Gastrocnemius medialis (tissue), 4 donors: ENCODE measurements at places on chromosomes 3 and 15.
A peak's percentile ranks its signal among the peaks of the same experiment; 100 is the strongest.

GRCh38 chr15:25249236-25250010, 189.4 kb downstream of the UBE3A start:
- no peak for DNase-seq

GRCh38 chr3:171829841-171830517, 13.2 kb upstream of the TMEM212 start:
- peak; percentile 64 for DNase-seq

DNA sequence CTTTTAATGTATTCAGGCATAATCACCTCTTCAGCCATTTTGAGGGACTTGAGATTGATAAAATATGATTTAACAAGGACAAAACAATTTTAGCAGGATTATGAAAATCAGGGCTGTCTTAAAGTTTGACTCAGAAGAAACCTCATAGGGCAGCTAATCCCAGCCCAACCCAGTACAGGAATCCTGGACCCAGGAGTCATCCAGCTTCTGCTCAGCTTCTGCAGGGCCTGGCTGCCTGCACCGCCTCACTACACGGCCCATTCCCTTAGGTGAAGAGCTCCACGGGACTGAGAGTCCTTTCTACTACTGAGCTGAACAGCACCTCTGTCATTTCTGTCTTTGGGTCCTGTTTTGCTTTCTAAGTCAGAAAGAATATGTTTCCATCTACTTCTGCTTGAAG, 37.5 kb downstream of the ARHGAP31 start:
- no peak for DNase-seq

GRCh38 chr15:53404930-53405493, 354.5 kb downstream of the WDR72 start:
- no peak for DNase-seq

- DNase-seq = no peak
Measured at GRCh38 chr3:170278627-170279026, 56.4 kb downstream of the PRKCI start.

- DNase-seq = no peak
Measured at GRCh38 chr3:178703268-178703975, 167.2 kb downstream of the KCNMB2 start.

- DNase-seq = no peak
Measured at GRCh38 chr3:22759636-22760310, 443.4 kb upstream of the UBE2E2 start.

DNA sequence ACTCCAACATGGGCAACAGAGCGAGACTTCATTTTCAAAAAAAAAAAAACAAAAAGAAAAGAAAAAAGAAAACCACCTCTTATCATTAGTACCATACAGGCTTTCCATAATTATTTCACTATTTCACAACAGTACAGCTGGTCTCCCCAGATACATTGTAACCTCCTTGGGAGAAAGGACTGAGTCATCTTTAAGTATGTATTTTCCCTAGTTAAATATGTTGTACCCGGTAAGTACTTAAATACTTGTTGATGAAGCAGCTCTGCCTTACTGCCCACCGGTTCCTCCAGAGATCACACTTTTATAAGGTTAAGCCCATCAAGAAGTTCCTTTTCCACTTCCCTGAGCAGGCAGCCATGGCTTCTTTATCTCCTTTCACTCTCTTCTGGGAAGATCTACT, 789.5 kb upstream of the CFAP20DC start:
- no peak for DNase-seq

DNA sequence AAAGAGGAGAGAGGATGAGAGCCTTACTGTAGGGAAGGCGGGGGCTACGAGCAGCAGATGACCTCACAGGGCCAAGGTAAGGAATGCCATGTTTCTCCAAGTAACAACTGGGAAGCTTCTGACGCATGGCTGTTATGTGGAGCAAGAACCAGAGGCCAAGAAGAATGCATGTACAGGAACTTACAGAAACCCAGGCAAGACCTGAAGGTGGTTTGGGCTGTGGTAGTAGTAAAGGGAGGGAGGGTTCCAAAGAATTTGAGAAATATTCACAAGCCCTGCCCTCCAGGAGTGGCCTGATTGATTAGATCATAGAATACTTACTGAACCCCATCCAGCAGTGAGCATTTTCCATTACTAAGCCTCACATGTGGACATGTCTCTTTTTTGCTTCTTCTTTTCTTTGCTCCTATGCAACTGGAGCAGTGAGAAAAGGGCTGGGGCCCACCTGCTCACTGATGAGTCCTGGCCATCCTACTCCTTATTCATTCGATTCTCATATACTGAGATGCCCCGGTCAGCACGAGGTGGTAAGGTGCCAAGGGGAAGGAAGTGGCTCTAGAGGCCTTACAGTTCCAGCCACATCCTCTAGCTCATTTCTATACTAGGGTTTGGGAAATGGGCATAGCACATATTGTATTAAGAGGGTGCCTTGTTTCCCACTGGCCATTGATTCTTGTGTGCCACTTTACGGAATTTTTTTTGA, 8.3 kb upstream of the SLC12A8 start:
- DNase-seq = no peak

DNA sequence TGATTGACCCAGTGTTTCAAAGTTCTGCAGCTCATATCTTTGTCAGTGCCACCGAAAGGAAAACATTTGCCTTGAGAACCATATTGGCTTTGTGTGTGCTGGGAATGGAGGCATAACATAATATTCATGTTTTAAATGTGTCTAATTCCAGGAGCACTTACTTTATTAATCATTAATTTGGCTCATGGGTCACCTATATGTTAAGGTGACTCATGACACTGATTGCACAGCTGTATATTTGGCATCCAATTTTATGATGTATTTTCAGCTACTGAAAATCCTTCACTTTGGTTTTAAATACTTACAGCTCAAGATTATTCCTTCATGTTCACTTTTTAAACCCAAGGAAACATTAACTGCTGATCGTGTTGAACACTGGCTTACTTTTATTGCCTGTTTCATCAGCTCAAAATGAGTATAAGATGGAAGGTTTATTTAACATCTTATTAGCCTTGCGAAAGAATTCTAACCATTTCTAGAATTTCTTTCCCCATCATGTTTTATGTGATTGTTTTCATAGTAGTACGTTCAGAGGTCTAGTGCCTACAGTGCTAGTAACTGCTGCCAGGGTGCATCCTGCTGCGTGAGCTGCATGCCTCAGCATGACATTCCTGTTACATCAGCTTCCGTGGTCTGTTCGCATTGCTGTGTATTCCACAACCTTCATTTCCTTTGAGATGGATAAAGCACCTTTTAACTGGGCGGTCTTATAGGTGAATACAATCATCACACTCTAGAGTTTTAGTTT, 63.7 kb downstream of the LRCH3 start:
- no peak for DNase-seq

- DNase-seq = no peak
Measured at GRCh38 chr3:197784019-197784585, 7.0 kb upstream of the LRCH3 start.

GRCh38 chr3:60788185-60788584, 463.1 kb downstream of the FHIT start:
- no peak for DNase-seq

- no peak for DNase-seq
Measured at GRCh38 chr3:84877092-84877491, 81.7 kb upstream of the CADM2 start.

GRCh38 chr3:142962520-142963233, 797 bp downstream of the PAQR9 start:
- no peak for DNase-seq

DNA sequence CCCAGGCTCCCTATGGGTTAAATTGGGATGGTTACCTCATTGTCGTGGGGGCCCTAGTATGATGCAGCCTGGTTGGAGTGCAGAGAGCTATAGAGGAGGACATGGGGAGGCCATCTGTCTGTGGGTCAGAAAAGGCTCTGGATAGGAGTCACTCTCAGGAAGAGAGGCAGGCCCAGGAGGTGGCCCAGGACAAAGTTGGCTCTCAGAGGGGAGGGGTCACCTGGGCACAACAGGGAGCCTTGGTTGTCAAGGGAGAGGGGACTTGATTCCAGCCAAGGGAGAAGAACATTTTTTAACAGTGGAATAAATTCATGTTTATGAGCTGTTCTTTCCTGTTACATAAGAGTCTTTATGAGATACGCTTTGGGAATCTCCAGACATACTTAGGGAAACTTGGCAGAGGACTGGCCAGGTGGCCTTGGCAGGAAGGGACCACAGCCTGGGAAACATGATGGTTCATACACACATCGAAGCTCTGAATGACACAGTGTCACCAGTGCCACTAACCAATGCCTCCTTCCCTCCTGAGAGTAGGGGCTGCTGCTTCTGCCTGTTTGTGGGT, 27.5 kb upstream of the LCTL start:
- no peak for DNase-seq

- DNase-seq = no peak
Measured at GRCh38 chr3:44337248-44337785, 1.2 kb upstream of the TCAIM start.

DNA sequence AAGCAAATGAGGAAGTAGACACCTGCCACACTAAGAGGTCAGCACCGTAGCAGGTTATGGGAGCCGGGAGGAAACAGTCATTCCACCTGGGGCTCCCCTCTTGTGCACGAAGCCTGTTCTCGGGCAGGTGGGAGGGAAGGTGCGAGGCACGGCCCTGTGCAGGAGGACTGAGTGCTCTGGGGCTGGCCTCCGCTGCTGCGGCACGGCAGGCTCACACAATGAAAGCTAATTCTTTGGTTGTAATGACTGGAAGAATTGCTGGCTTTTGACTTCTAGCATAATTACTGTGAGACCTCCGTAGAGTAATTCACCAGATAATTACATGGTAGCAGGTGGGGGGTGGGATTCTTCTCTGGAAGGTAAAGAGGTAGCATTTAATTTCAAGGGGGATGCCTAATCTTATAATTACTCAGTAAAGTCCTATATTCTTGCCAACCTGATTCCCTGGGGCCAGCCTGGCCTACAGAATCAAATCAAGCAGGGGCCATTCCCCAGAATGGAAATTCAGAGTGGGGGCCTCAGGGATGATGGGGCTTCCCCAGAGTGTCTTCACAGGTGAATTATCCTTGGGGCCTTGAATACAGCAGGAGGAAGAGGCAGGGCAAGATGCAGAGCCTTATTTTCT, 129.1 kb downstream of the TPRA1 start:
- DNase-seq = no peak

DNA sequence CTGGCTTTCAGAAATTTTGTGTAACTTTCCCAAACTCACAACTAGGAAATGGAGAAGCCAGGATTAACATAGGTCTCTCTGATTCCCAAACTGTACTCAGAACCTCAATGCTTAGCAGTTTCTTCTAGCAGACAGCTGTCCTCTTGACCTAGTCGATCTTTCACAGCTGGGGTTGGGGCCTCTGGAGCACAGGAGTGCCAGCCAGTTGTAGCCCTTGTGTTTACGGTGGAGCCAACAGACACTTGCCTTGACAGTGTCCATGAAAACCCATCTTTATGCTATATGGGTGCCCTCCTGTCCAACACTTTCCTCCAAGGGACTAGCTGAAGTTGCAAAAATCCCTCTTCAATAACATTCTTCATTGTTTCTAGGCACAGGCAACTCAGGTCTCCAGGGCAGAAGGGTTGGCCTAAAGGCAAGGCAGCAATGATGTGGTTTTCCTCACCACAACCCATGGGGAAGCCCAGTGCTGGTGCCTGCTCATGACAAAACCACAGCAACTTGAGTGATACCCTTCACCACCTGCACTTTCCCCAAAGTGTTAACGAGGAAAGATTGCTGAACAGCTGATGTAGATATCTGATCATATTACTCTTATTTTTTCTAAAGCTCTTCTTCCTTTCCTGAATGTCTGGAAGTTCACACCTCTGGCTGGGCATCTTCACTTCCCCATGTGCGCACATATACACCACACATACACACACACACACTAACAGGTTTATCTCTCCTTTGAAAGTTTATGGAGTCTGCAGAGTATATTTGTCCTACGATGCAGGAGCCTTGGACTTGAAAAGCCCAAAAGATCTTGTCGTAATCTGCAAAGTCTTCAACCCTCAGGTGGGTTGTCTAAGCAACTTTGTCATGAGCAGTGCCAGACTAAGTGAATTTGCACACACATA, 11.0 kb upstream of the KNG1 start:
- no peak for DNase-seq

- DNase-seq = no peak
Measured at GRCh38 chr3:32575451-32576113, 4.9 kb upstream of the DYNC1LI1 start.

DNA sequence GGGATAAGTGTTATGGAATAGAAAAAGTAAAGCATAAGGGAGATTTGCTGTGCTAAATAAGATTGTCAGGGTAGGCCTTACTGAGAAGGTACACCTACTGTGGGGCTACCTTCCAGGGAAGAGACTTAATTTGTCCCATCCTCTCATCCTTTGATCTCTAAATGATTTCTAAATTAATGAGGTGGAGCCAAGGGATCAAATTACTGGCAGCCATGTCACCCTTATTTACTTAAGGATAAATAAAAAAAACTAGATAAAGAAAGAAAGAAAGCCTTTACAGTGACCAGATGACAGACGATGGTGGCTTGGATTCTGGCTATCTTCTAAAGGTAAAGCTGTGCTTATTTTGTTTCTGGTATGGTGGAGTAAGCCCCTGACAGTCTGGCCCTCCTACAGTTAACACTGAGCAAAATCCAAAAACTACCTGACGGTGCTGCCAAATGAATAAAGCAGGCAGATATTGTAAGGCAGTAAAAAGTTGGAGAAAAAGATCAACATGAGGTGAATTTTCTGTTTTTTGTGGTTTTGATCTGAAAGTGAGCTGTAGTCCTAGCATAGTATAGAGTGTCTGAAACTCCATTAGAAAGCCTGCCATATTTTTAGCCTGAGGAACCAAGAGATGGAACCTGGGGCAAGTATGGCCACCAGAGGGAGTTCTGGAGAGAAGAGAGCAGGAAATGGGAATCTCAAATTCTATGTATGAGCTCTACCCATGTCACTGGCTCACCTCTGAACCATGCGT, 285.1 kb upstream of the MANF start:
- DNase-seq = no peak

- DNase-seq = no peak
Measured at GRCh38 chr15:58715266-58715917, 34.1 kb downstream of the ADAM10 start.

DNA sequence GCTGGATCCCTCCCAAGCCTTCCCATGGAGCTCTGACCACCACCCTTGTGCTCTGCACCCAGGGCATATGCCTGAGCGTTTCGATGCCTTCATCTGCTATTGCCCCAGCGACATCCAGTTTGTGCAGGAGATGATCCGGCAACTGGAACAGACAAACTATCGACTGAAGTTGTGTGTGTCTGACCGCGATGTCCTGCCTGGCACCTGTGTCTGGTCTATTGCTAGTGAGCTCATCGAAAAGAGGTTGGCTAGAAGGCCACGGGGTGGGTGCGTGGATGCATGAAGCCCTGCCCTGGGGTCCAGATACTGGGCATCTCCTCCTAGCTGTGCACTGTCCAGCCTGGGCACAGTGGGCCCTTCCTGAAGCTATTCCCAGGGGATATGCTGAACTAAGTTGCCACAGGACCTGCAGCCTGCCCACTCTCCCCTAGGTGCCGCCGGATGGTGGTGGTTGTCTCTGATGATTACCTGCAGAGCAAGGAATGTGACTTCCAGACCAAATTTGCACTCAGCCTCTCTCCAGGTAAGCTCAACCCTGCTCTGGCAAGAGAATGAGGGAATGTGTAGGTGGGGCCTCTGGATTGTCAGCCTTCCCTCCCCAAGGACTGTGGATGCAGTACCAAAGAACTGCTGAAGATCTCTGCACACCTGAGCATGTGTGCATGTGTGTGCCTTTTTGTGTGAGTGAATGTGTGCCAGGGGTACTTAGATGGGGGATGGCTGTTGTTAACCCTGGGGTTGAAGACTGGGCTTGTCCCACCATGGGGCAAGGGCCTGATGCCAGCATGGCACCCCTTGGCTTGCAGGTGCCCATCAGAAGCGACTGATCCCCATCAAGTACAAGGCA, 2.1 kb downstream of the MYD88 start:
- DNase-seq = no peak
